SW 1271 (cell line): ENCODE measurements at places on chromosomes 16 and 17.

DNA sequence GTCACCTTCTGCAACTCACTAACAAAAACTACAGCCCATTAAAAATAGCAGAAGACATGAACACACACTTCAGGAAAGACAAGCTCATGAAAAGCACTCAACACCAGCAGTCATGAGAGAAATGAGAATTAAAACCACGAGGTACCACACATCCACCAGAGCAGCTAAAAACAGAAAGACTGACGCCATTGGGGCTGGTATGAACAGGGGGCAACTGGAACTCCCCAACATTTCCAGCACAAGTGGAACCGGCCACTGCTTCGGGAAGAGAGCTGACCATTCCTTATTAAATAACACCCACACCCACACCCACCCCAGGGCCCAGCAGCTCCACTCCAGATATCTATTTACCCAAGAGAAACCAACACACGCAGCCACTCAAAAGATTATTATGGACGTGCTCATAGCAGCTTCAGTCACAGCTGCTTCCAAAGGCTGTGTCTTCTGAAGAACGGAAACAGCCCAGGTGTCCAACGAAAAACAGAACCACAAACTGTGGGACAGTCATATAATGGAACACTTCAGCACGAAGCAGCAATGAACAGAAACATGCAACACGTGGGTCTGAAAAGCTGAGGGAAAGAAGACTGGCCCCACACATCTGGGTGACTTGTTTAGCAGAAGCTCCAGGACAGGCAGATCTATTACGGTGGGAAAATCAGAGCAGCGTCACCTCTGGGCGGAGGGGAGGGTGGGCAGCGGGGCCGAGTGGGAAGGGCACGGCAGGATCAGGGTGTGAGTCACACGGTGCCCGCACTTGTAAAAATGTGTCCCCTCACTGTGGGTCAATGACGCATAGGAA is 41.1 kb downstream of the KLHDC4 start:
- DNase-seq, result no peak

DNA sequence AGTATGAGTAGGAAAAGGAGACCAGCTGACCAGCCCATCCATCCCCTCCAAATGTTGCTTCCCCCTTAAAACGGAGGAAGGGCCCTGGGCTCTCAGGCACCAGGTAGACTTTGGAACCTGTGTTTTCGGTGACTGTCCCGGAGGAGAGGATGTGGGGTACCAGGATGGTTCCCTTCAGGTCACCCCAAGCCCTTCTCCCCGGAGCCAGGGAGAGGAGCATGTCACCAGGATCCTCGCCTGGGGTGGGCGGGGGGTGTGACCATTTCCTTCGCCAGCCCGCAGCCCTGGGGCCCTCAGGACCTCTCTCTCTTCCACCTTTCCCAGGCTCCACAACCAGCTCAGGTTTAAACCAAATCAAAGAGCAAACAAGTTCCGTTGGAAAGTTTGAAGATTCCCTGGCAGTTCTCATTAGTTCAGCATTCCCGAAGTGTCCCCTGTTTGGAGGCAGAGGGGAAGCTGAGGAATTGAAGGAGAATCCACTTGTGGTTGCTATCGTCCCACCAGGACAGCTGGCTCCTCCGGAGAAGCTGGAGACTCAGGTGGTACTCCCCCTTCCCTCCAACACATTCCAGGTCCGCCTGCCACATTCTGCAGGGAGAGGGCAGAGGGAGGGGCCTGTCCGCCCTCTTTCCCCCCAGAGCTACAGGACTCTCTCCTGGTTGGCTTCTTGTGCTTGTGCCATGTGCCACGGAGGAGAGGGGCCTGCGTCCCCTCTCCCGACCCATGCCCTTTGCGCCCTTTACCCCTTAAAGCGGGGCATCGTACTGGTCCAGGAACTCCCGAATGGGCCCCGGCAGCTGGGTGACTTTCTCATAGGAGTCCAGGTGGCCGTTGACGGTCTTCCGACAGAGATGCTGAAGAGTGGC is 2.0 kb downstream of the SOCS3 start:
- DNase-seq, result peak; percentile 40

GRCh38 chr17:7833011-7833794 is 814 bp upstream of the KDM6B start:
- no peak for DNase-seq

DNA sequence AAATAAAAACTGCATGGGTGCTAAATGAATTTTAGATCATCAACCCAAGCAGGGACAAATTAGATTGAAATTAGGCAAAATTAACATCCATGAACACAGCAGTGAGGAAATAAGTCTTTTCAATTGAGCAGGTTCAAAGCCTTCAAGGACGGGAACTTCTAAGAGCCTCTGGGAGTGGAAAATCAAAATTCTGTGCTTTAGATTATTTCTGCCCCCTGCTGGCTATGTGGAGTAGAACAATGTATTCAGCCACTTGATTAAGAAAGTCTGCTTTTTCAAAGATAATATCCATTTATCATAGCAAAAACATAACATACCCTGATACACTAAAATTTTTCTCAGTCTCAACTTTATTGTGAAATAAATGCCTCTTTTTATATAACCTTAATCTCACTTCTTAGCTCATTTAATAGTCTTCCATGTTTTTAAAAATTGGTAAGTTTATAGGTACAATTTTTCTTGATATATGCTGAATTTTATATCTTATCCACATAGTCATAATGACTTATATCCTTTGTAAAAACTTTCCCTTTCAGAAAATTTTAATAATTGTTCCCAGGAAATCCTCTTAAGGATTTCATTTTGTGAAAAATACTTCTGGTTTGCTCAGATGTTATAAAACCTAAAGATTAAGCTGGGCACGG is 28.1 kb upstream of the NOL11 start:
- peak; percentile 71 for DNase-seq

GRCh38 chr16:11806721-11807120 is 9.7 kb upstream of the ZC3H7A start:
- no peak for DNase-seq

DNA sequence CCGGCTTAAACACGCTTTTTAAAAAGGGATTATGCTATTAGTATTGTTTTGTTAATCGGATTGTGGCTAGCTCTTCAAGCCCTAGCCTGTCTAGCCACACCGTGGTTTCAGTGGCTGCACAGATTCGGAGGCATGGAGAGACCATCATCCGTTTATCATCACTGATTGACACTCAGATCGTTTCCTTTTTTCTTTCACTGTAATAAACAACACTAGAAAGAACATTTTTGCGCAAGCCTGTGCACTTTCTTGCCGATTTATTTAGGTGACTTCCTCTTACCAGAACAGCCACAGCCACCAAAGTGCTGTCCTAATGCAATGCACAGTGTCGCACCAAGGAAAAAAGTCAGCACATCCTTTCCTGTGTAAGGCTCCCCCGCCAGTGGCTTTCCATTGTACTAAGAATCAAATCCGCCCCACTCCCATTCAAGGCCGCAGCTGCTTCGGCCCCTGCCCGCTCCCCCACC is 78.2 kb downstream of the CRISPLD2 start:
- DNase-seq, result no peak

GRCh38 chr17:7862692-7863437 is 5.1 kb downstream of the CYB5D1 start:
- peak; percentile 42 for DNase-seq

GRCh38 chr17:38558728-38559050 is 47.1 kb downstream of the SRCIN1 start:
- no peak for DNase-seq

GRCh38 chr17:4263282-4264215 is at the start of gene ANKFY1:
Gene ANKFY1, minus strand, starts transcription at chr17:4263979. Its CDS starts 38 bp downstream, at chr17:4263941.
- peak; percentile 87 for DNase-seq
